NCI-H1105 (cell line): ENCODE measurements at places on chromosomes 11 and 22.

DNA sequence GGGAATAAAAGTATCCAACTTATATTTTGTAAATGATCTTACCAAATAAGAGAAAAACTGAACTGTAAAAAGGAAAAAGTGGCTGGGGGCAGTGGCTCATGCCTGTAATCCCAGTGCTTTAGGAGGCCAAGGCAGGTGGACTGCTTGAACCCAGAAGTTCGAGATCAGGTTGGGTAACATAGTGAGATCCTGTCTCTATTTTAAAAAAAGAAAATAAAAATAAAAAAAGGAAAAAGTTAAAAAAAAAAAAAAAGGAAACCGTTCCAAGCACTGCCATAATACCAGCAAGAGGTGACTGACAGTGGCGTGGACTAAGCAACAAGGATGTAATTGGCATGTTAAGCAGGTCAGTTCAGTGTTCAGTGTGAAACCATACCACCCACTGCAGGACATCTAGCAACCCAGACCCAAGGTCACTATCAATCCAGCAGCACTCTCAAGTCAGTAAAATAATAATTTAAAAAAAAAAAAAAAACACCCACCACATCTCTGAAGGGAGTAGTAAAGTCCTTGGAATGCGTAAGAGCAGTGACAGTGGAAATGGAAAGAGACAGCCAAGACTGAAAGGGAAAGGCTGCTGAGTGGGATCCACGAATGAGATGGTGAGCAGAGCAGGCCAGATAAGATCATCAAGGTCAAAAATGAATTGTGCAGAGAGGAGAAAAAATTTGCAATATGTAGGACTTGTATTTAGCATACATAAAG is 43.6 kb downstream of the MAPK1 start:
- DNase-seq, result no peak

DNA sequence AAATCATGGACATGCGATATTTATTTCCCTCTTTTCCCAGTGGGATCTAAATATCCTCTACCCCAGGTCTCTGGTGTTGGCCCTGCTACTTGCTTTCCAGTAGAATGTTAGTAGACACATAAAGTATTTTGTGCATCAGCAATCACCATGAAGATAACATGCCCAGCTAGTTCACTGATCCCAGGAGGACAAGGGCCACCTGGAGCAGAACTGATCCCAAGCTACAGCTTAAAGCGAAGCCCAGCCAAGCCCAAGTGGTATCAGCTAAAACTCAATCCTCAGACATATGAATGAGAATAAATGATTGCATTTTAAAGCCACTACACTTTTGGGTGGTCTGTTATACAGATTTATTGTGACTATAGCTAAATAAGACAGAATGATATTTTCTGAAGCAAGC is 516.2 kb downstream of the INSC start:
- DNase-seq, result no peak

GRCh38 chr11:102256251-102256650 is 61.0 kb upstream of the BIRC3 start:
- DNase-seq, result no peak

- no peak for DNase-seq
These were observed 44.4 kb upstream of the WNT11 start for GRCh38 chr11:76250520-76251225.

GRCh38 chr11:74870485-74870884 is 78.4 kb downstream of the XRRA1 start:
- no peak for DNase-seq

DNA sequence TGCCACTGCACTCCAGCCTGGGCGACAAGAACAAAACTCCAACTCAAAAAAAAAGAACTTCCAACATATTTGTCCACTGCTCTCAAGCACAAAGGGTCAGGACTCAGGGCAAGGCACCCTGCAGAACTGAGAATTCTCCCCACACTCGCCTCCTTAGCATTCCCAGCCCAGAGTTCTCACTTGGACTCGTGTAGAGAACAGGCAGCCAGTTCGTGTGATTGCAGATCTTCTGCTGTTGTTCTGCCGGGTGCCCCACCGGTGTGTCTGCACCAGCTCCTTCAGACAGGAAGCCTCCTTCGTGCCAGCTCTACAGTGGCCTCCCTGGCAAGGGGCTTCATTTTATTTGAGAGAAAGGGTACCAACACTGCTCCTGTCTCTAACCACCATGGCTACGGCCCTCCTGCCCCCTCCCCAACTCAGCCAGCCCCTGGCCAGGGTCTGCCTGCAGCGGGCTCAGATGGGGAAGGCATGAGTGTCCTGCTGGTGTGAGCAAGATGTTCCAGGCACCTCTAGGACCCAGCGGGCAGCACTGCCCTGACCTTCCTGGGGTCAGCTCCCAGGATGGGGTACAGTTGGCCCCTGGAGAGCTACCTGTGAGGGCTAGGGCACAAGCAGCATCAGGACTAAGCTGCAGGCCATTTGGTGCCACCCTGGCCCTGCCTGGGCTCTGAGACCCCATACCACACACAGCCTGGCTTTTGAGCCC is 19.5 kb upstream of the SCGB1A1 start:
- no peak for DNase-seq
